ENCODE measurements at places on chromosomes 2 and 18.

GRCh38 chr18:2304378-2305175, 266.7 kb downstream of the METTL4 start:
- H3K36me3 ChIP-seq: no peaks in the 10 kb centered on the region
- no peak for DNase-seq
- no peak overlapping the region for H3K27ac ChIP-seq
- H3K4me3 ChIP-seq: no peak overlapping the region
- peaks cover 5% of the 10 kb centered on the region for H3K27me3 ChIP-seq

DNA sequence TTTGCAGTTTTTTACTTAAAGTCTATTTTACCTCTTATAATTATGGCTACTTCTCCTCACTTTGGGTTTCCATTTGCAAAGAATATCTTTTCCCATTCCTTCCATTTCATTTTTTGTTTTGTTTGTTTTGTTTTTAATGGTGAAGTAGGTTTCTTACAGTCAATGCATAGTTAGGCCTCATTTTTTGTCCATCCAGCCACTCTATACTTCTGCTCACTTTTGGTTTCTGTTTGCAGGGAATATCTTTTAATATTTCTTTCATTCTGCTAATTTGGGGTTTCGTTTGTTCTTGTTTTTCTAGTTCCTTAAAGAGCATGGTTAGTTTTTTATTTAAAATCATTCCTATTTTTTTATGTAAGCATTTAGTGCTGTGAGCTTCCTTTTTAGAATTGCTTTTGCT, 339.4 kb downstream of the GRB14 start:
- no peaks in the 10 kb centered on the region for H3K27me3 ChIP-seq
- no peak for DNase-seq
- no peak overlapping the region for H3K27ac ChIP-seq
- no peaks in the 10 kb centered on the region for H3K36me3 ChIP-seq
- no peak overlapping the region for H3K4me3 ChIP-seq

DNA sequence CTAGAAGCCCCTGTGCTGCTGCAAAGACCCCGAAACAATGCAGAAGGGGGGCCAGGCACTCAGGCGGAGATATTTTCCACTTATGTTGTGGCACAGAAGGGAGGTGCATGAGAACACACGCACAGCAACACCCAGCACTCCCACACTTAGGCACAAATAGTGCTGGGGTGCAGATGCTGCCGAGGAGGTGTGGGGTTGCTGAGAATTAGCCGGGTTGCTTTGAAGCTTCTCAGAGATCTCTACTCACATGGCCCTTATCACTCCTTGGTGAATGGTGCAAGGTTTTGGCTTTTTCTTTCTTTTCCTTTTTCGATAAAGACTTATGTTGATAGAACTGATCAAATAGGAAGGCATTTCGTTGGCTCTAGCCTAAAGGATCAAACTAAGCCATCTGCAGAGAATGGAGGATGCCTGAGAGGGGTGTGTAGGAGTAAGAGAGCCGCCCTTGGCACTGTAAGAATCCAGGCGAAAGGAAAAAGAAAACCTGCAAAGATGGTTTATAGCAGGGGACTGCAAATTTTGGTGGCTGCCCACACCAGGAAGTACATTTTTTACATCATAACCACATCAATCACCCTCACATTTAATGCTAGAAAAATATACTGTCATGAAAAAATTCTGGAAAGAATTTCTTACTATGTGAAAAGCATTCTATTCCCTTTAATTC, 27.9 kb upstream of the FHL2 start:
- H3K27me3 ChIP-seq: peaks cover 31% of the 10 kb centered on the region
- no peaks in the 10 kb centered on the region for H3K4me1 ChIP-seq
- H3K27ac ChIP-seq: no peak overlapping the region
- no peaks in the 10 kb centered on the region for H3K36me3 ChIP-seq

- H3K4me1 ChIP-seq: no peaks in the 10 kb centered on the region
- no peaks in the 10 kb centered on the region for H3K36me3 ChIP-seq
- no peaks in the 10 kb centered on the region for H3K27me3 ChIP-seq
- no peak for DNase-seq
Measured at GRCh38 chr2:166081852-166082251, 46.0 kb downstream of the SCN1A start.

GRCh38 chr2:64522843-64523428, 1.2 kb upstream of the AFTPH start:
- peak overlapping the region; percentile 99 for H3K4me3 ChIP-seq
- peaks cover 5% of the 10 kb centered on the region for H3K4me1 ChIP-seq
- peak; percentile 42 for DNase-seq
- peaks cover 7% of the 10 kb centered on the region for H3K36me3 ChIP-seq
- H3K27ac ChIP-seq: no peak overlapping the region

All from stimulated activated naive B cell treated with anti-CD40 and anti-IgM and Interleukin-4, amounts not matched to agents 10 μg/mL and 1 μg/mL and 100 μg/mL, for 72 hours (primary cell).